ENCODE measurements at places on chromosomes 2 and 18.

DNA sequence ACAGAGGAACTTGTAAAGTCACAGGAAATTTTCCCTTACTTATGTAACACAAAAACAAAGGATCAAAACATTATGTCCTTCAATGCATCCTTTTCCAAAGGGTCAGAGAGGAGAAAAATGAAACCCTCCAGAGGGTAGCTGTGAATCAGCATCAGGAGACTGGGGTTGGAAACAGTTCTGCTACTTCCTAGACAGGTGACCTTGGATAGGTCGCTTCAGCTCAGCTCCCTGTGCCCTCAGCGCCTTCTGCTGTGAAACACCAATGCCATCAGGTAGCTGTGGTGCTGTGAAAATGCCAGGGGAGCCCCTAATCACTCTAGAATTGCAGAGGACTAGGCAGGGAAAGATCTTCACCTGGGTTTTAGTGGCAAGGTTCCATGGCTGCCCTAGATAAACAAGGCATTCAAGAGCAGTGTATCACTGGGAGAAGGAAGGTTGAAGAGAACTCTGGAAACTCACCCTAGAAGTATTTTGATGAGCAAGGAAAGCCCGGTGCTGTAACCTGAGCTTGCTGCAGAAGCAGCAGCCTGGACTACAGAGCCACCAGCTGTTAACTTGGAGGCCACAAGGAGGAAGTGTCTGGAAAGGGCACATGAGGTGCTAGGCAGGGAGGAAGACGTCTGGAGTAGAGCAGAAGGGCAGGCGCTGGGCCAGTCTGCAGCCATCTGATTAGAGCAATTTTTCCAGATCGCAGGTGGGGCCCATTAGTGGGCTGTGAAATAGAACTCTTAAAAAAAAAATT is 100.7 kb upstream of the MCFD2 start:
- no peak for DNase-seq

- no peak for DNase-seq
Observed at GRCh38 chr2:160898581-160899307, 261.5 kb upstream of the TANK start.

DNA sequence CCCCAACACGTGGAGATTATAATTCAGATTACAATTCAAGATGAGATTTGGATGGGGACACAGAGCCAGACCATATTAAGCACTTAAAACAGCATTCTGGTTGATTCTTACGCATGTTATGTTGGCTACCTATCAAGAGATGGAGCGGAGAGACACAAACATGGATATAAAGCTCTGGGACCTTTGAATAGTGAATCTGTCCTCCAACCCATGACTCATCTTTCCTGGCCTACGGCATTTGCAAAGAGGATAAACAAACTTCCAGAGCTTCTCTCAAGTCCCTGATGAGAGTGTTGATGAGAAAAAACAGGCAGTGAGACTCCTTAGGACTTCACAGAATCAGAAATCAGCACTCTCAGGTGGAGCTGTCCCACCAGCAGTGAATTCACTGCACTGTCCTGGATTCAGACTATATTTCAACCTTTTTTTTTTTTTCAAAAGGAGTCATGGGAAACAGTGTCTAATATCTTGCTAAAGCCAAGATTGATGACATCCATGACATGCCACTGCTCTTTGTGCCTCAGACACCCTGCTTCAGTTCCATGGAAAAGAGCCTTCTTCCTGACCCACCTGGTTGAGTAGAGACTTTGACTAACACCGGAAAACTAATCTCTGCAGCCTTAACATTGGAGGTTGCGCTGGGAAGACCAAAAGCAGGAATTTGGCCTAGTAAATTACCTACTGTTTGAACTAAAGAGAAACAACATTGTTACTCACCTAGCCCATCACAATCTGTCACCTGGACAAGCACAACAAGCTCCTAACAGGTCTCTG is 62.1 kb upstream of the NPAS2 start:
- DNase-seq: no peak

DNA sequence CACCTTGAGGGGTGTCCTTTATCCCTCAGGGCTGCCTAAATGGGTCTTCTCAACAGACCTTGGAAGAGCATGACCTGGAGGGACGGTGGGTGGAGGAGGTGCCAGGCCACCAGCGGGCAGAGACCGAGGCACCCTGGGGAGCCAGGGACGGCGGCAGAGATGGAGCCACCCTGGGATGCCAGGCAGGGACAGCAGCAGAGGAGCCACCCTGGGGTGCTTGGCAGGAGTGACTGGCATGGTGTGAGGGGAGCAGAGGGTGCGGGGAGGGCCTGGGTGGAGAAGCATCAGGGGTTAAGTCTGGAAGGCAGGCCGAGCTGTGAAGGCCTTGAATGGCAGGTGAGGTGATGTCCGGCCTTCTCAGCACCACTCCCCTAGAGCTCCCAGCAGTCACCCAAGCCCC is 56.1 kb downstream of the CIB4 start:
- DNase-seq: no peak

GRCh38 chr18:3402982-3403451 is 47.0 kb upstream of the TGIF1 start:
- no peak for DNase-seq

GRCh38 chr2:29104688-29105087 is 10.5 kb upstream of the CLIP4 start:
- DNase-seq: no peak

- no peak for DNase-seq
Observed at GRCh38 chr2:113133704-113134598, 6.6 kb downstream of the IL1RN start.

DNA sequence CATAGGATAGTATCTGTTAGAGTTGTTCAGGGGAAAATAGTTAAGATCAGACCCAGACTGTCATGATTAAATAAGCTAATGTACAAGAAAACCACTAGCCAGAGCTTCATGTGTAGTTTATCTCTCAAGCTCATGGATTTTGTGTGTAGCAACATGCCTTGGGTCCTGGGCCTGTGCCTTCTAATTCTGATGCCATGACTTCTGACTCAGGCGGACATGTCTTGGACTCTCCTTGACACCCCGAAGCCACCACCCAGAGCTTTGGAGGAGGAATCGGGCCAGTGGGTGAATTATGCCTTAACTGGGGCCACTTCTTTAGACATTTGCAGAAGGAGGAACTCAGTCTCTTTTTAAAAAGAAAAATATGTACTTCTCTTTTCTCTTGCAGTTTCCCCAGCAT is 68.7 kb downstream of the NPAS2 start:
- no peak for DNase-seq

- DNase-seq: no peak
Observed at GRCh38 chr2:44944102-44944951, 2.8 kb downstream of the SIX3 start.
